Lung microvascular endothelial cell (primary cell): ENCODE measurements at places on chromosomes 12 and 14. TPM values are rescaled to one million over a fixed set of nuclear protein-coding genes. Genes with fewer than 3 reads are reported as not detected.

Gene HAL
- under 0.01 and 0.22 TPM in 2 replicates for total RNA-seq

Gene WSCD2
- not detected in 2 replicates for total RNA-seq

Gene AKAP3
- 0.20 and 1.3 TPM in 2 replicates for total RNA-seq

Gene OAS2
- 0.60 and 3.3 TPM in 2 replicates for total RNA-seq

Gene ZNF384
- total RNA-seq = 6.3 and 8.5 TPM in 2 replicates

Gene TMEM116
- total RNA-seq = 2.0 and 3.4 TPM in 2 replicates

Gene KRT2
- not detected in 2 replicates for total RNA-seq

Gene AKAP6
- total RNA-seq = 0.20 and 0.22 TPM in 2 replicates

Gene POC1B
- total RNA-seq = 13.1 and 14.6 TPM in 2 replicates

Gene ANKRD33
- total RNA-seq = 0.22 TPM in 1 of 2 replicates, not detected in the other

Gene CCND2
- 80.6 and 141 TPM in 2 replicates for total RNA-seq

Gene IRAK3
- 8.5 and 17.3 TPM in 2 replicates for total RNA-seq

Gene RIMKLB
- total RNA-seq = 33.3 and 46.6 TPM in 2 replicates

Gene DPF3
- total RNA-seq = 0.99 and 1.3 TPM in 2 replicates
